ENCODE measurements at places on chromosomes 5 and 9.
A peak's percentile ranks its signal among the peaks of the same experiment; 100 is the strongest.

DNA sequence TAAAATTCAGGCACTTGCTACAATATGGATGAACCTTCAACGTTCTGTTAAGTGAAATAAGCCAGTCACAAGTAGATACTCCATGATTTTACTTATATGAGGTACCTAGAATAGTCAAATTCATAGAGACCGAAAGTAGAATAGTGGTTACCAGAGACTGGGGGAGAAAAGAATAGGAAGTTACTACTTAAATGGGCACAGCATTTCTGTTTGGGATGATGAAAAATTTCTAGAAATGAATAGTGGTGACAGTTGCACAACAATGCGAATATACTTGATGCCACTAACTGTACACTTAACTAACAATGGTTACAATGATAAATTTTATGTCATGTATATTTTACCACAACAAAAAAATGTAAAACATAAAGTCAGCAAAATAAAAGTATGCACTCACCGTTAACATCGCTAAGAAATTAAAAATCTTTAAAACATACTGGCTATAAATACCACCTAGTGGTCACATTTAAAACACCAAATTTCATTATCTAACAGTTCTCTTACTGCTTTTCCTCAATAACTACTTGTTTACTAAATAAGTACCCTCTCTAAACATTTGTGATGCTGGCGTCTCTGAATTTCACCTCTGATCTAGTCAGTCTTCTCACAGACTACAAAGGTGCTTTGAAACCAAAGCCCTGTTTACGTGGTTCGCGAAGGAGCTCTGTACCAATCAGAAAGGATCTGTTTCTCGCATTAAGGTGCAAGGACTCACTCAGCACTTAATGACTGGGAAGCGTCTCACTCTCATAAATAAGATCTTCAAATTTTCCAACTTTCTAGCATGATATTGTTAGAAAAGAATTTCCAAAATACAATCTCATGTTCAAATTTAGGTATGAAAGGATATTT, 22.7 kb downstream of the KIF3A start:
- DNase-seq, result no peak
- no peak overlapping the region for H3K4me3 ChIP-seq
- no peaks in the 10 kb centered on the region for H3K36me3 ChIP-seq

- H3K36me3 ChIP-seq, result no peaks in the 10 kb centered on the region
- no peaks in the 10 kb centered on the region for H3K27me3 ChIP-seq
- H3K27ac ChIP-seq, result no peak overlapping the region
- no peak for DNase-seq
- H3K4me3 ChIP-seq, result peak overlapping the region; percentile 12
- peaks cover 49% of the 10 kb centered on the region for H3K4me1 ChIP-seq
Observed at GRCh38 chr5:39058178-39058921, 15.8 kb downstream of the RICTOR start.

GRCh38 chr5:76690704-76691466, 25.0 kb upstream of the F2R start:
- no peak overlapping the region for H3K4me3 ChIP-seq
- H3K27me3 ChIP-seq, result no peaks in the 10 kb centered on the region
- no peak overlapping the region for H3K27ac ChIP-seq
- no peaks in the 10 kb centered on the region for H3K36me3 ChIP-seq
- no peaks in the 10 kb centered on the region for H3K4me1 ChIP-seq

DNA sequence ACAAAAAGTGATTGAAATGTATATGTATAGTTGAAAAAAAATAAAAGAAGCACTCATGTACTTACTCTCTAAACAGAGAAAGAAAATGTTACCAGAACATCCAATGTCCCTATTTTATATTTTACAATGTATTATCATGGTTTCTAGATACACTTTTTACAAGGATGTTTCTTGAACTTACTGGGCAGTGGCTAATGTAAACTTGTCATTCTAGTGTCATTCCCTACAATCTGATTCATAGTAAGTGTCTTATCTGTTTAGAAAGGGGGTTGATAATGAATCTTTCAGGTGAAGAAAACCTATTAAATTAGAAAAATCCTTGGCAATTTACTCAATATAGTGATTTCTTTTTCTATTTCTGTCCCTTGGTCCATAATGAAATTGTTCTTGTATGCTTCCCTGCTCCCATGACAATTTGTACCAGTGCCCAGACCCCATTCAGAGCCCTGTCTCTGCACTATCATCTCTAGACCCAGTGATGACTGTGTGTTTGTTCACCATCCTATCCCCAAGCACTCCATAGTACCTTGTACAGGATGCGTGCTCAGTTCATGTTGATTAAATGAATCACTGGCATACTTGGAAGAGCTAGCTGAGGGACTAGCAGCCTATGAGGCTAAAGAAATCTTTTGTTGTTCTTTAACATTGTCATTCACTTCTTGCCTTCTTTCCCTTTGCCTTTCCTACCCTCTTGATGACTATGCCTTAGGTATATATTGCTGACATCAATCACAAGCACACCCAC, 101.2 kb downstream of the HMHB1 start:
- H3K4me3 ChIP-seq, result no peak overlapping the region
- H3K27ac ChIP-seq, result no peak overlapping the region
- no peak for DNase-seq
- H3K36me3 ChIP-seq, result no peaks in the 10 kb centered on the region

DNA sequence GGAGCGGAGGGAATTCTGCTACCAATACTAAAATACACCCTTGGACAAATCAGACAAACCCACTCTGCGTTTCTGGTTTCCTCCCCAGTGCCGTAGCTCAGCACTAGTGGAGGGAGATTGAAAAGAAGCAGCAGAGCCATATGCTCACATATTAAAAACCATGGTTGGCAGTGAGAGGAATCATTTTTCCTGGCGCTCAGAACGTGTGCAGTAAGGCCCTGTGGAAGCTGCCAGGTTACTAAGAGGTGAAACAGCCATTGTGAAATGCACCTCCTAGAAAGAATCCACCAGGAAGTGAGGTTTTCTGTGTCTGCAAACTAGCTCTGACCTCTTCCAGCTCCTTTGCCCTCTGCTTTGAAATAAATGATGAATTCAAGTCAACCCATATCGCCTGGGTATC, 177.2 kb downstream of the ERCC6L2 start:
- DNase-seq, result no peak
- peaks cover 25% of the 10 kb centered on the region for H3K4me1 ChIP-seq
- no peak overlapping the region for H3K27ac ChIP-seq

- H3K4me1 ChIP-seq, result no peaks in the 10 kb centered on the region
- H3K4me3 ChIP-seq, result no peak overlapping the region
- no peaks in the 10 kb centered on the region for H3K27me3 ChIP-seq
Observed at GRCh38 chr5:155697236-155697635, 629.7 kb upstream of the SGCD start.

- H3K36me3 ChIP-seq, result no peaks in the 10 kb centered on the region
- DNase-seq, result no peak
- no peak overlapping the region for H3K4me3 ChIP-seq
- no peaks in the 10 kb centered on the region for H3K27me3 ChIP-seq
- H3K4me1 ChIP-seq, result no peaks in the 10 kb centered on the region
- H3K27ac ChIP-seq, result no peak overlapping the region
Observed at GRCh38 chr5:82728926-82729702, 348.1 kb downstream of the TMEM167A start.

- H3K27me3 ChIP-seq, result no peaks in the 10 kb centered on the region
- DNase-seq, result no peak
- no peak overlapping the region for H3K4me3 ChIP-seq
- no peaks in the 10 kb centered on the region for H3K36me3 ChIP-seq
Observed at GRCh38 chr5:60677850-60678664, 21.9 kb downstream of the DEPDC1B start.

GRCh38 chr5:172843825-172844576, 9.9 kb downstream of the ERGIC1 start:
- H3K4me3 ChIP-seq, result no peak overlapping the region
- H3K4me1 ChIP-seq, result peaks cover 11% of the 10 kb centered on the region
- H3K27ac ChIP-seq, result no peak overlapping the region
- H3K27me3 ChIP-seq, result no peaks in the 10 kb centered on the region

DNA sequence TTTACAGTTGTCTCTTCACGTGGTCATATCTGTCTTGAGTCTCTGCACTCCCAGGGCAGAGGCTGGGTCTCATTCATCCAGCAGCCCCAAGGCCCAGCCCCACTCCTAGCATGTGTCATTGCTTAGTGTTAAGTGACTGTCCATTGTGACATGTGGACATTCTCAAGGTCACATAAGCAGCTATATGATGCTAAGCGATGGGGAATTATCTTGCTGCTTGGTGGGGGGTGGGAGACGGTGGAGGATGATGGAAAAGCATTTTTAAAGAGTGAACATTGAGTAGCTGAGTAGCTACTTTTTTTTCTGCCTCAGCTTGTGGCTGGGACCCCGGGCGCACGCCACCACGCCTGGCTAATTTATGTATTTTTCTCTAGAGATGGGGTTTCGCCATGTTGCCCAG, at the start of gene C9orf153:
C9orf153 (minus strand) TSS at position 101 of the 400 bp plus-strand sequence. CDS start 30,054 bp downstream, outside the sequence.
- no peak within 1 kb of the TSS for H3K27ac ChIP-seq
- peaks cover 28% of the 10 kb centered on the region for H3K36me3 ChIP-seq
- H3K4me1 ChIP-seq, result no peaks in the 10 kb centered on the region
- H3K27me3 ChIP-seq, result no peaks in the 10 kb centered on the region
- no peak for DNase-seq

DNA sequence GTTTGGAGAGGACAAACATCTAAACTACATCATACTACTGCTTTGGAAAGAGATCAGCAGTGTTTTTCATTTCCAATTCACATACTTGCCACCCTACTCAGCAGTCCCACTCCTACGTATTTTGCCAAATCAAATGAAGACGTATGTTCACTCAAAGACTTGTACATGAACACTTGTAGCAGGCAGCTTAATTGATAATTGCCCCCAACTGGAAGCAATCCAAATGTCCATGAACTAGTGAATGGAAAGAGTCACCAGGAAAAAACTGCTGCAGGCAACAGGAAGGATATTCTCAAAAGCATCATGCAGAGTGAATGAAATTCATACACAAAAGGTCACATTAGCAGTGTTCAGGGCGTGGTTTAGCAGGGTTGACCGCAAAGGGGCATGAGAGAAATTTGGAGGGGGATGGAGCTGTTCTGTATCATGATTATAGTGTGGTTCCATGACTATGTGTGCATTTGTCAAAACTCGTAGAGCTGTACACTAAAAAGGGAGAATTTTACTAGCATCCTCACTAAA, 38.8 kb downstream of the PAEP start:
- H3K36me3 ChIP-seq, result no peaks in the 10 kb centered on the region
- H3K27ac ChIP-seq, result no peak overlapping the region
- H3K4me3 ChIP-seq, result no peak overlapping the region
- peaks cover 4% of the 10 kb centered on the region for H3K4me1 ChIP-seq
- H3K27me3 ChIP-seq, result peaks cover 93% of the 10 kb centered on the region
- no peak for DNase-seq

- H3K4me1 ChIP-seq, result no peaks in the 10 kb centered on the region
- no peaks in the 10 kb centered on the region for H3K27me3 ChIP-seq
- H3K36me3 ChIP-seq, result no peaks in the 10 kb centered on the region
- DNase-seq, result no peak
- no peak overlapping the region for H3K4me3 ChIP-seq
- H3K27ac ChIP-seq, result no peak overlapping the region
Observed at GRCh38 chr5:169655353-169655752, 18.3 kb downstream of the DOCK2 start.

GRCh38 chr9:108617676-108618075, 238.1 kb downstream of the ACTL7B start:
- H3K4me1 ChIP-seq, result peaks cover 19% of the 10 kb centered on the region
- H3K27me3 ChIP-seq, result no peaks in the 10 kb centered on the region
- no peak overlapping the region for H3K4me3 ChIP-seq
- DNase-seq, result no peak
- no peaks in the 10 kb centered on the region for H3K36me3 ChIP-seq

DNA sequence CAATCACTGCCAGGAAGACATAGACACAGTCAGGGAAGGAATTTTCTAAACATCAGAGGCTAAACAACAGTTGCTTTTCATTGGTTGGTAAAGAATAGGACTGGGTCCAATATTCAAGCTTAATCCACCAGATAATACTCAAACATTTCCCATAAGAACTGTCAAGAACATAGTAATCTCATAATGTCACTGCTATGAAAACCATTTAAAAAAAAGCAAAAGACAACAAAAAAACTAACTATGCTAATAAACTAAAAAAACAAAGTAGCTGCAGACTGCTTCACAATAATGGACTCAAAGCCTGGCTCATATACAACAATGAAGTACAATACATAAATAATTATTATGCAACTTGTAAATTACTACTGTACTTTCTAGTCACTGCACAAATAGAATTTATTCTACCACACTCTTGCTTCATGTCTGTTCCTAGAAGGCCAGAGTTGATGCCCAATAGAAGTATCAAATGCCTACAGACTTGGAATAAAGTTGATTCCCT, 148.7 kb downstream of the MLLT3 start:
- H3K27ac ChIP-seq, result no peak overlapping the region
- no peaks in the 10 kb centered on the region for H3K36me3 ChIP-seq
- no peaks in the 10 kb centered on the region for H3K4me1 ChIP-seq

DNA sequence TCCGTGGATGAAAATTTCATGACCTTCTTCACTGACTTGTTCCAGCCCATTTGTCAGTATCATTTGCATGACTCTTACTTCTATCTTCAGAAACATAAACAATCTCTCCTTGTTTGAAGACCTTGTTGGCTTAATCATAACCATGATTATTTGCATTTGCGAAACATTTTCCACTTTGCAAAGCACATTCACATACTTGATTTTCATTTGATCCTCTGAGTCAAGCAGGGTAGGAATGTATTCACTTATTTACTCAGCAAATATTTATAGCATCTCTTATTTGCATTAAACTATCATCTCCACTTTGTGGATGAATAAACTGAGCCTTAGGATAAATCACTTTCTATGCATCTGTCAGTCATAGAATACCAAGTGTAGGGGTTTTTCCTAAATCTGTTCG, 343.0 kb upstream of the SGCD start:
- H3K27ac ChIP-seq, result no peak overlapping the region
- no peaks in the 10 kb centered on the region for H3K4me1 ChIP-seq
- H3K27me3 ChIP-seq, result no peaks in the 10 kb centered on the region
- H3K4me3 ChIP-seq, result no peak overlapping the region
- no peak for DNase-seq

DNA sequence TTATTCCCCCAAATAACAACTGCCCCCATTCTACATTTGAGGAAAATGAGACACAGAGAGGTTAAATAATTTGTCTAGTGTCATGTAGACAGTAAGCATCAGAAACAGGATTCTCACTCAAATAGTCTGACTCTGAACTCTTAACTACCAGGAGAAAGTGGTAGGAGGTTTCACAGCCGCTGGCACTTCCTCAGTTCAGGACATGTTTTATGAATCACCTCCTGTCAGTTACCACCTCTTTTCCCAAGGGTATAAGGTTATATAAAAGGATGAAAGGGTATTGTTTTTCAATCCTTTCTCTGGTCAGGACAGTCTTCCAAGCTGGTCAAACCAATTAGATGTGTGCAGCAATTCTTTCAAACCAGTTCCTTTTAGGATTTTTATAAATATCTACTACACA, 52.1 kb downstream of the TSSK1B start:
- H3K4me3 ChIP-seq, result no peak overlapping the region
- H3K27me3 ChIP-seq, result no peaks in the 10 kb centered on the region
- no peak for DNase-seq
- no peak overlapping the region for H3K27ac ChIP-seq
- no peaks in the 10 kb centered on the region for H3K36me3 ChIP-seq

- no peaks in the 10 kb centered on the region for H3K27me3 ChIP-seq
- no peak overlapping the region for H3K4me3 ChIP-seq
- DNase-seq, result no peak
- H3K27ac ChIP-seq, result no peak overlapping the region
- peaks cover 20% of the 10 kb centered on the region for H3K4me1 ChIP-seq
Observed at GRCh38 chr9:14306672-14307660, 7.0 kb downstream of the NFIB start.

GRCh38 chr9:90956026-90956810, 154.6 kb downstream of the SYK start:
- no peak overlapping the region for H3K27ac ChIP-seq
- no peaks in the 10 kb centered on the region for H3K4me1 ChIP-seq
- no peaks in the 10 kb centered on the region for H3K27me3 ChIP-seq
- H3K4me3 ChIP-seq, result no peak overlapping the region
